ENCODE measurements at places on chromosomes 1 and 21.

- DNase-seq, result no peak
These were observed 58.6 kb downstream of the NPHP4 start for GRCh38 chr1:5933676-5934057.

GRCh38 chr1:109513110-109513710, 3.7 kb upstream of the AMIGO1 start:
- DNase-seq, result no peak

DNA sequence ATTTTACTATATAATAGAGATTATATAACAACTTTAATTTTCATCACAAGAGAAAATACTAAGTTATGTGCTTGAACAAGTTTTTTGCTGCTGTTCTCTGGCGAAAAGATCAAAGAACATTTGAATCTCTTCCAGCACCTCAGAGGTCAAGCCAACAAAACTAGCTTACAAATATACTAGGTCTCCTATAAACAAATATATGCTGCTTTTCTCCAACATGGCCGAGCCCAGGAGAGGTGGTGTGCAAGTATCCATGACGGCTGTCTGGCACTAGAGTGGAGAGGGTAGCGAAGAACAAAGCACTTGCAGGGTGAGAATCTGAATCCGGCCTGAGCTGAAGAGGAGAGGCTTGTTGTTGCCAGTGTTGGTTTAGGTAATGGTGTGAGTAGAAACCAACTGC, 7.5 kb upstream of the FMO3 start:
- DNase-seq, result no peak

- no peak for DNase-seq
These were observed 29.3 kb upstream of the SHISA4 start for GRCh38 chr1:201859424-201859823.

Measured in activated CD4-positive, alpha-beta T cell treated with anti-CD3 and anti-CD28 coated beads for 1 hour (primary cell).